ENCODE measurements at places on chromosomes 1 and 21.

- DNase-seq, result no peak
Observed at GRCh38 chr1:157407917-157408525, 144.3 kb downstream of the FCRL5 start.

DNA sequence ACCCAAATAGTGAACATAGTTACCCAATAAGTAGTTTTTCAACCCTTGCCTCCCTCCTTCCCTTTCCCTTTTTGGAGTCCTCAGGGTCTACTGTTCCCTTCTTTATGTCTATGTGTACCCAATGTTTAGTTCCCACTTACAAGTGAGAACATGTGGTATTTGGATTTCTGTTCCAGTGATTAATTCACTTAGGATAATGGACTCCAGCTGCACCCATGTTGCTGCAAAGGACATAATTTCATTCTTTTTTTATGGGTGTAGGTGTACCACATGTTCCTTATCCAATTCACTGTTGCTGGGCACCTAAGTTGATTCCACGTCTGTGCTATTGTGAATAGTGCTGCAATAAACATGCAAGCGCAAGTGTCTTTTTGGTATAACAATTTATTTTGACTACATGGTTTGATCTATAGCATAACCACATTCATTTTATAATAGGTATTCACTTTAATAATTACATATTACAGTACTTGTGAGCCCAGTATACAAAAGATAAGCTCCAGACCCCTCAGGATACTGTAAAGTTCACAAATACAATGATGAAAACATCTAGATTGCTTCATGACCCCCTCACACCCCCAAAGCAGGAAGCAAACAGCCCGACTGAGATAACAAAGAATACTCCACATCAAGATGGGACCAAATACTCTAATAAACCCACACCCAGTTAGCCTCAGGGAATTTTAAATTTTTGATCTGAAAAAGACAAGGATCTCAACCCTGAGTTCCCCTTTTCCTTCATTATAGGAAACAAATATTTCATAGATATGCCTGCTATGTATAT is 45.3 kb downstream of the PUM1 start:
- DNase-seq, result no peak

DNA sequence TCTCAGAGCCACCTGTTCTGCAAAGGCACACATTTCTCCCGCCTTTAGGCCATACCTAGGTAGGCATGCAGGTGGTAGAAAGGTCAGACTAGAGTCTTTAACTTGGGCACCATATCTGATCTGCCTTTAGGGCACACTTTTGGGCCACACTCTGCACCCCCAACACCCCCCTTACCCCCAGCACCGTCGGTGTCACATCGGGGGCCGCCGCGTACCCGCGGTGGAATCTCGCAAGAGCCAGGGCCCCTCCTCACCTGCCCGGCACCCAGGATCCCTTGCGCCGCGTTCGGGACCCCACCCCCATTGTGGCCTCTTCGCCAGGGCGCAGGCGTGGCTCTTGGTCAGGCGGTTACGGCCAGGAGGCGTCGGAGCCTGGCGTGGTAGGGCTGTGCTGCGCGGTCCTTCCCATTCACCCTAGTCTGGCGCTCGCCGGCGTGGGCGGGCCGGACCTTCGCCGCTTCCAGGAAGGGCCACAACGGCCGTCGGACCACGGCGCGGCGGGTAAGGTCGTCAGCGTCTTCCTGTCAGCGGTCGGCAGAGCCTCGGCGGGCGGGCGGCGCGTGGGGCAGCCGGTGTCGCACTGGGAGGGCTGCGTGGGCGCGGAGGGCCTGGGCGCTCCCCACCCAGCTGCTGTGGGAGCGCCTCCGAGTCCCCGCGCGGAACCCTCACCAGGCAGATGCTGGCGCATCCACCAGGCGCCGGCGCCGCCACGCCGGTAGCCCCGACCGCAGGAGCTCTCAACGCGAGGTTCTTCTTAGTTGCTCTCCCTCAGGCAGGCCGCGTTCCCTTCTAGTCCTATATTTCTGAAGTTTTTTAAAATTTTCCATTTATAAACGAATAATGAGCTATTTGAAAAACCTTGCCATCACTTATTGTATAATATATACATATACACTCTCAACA is at the start of gene DNAH14:
TSS of gene DNAH14 (plus strand) at position 341 of the 903 bp plus-strand sequence. CDS start 23,028 bp downstream, outside the sequence.
- peak; percentile 0 for DNase-seq

GRCh38 chr21:46618738-46619379 is 14.0 kb upstream of the S100B start:
- no peak for DNase-seq

GRCh38 chr1:21659099-21659923 is 9.8 kb downstream of the RAP1GAP start:
- peak; percentile 62 for DNase-seq

DNA sequence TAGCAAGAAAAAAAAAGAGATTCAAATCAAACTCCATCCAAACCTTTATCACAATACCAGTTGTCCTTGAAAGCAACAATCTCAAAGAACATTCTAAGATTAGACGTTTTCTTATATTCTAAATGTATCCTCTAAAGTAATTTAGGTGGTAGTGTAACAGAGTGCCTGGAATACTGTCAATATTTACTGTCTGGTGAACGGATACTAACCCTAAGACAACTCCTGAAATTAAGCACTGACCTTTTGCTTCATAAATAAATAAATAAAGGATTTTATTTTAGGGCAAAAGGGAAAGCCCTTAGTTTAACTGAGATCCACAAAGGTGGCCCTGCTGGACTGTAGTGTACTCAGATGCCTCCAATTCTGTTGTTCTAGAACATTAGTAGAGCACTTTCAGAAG is 9.9 kb upstream of the USH2A start:
- DNase-seq, result no peak

- no peak for DNase-seq
Observed at GRCh38 chr1:98086796-98087441, 166.1 kb upstream of the DPYD start.
